ENCODE measurements at places on chromosomes 5 and 9. TPM values are rescaled to one million over a fixed set of nuclear protein-coding genes. Genes with fewer than 3 reads are reported as not detected.

The LRRC19 gene
- not detected for total RNA-seq

The NR2F1-AS1 gene
- total RNA-seq: 7.9 TPM

The SELENOP gene
- total RNA-seq: 28.6 TPM

The CENPH gene
- 22.0 TPM for total RNA-seq

The DHFR gene
- 53.2 TPM for total RNA-seq

The PAEP gene
- not detected for total RNA-seq

The ELOVL7 gene
- total RNA-seq: 2.5 TPM

The ASPN gene
- total RNA-seq: not detected

The WWC1 gene
- total RNA-seq: not detected

The TAF11L14 gene
- not detected for total RNA-seq

The PTGES gene
- total RNA-seq: 0.30 TPM

The PLCXD3 gene
- 0.27 TPM for total RNA-seq

The CTSV gene
- total RNA-seq: 1.3 TPM

The EGFLAM gene
- total RNA-seq: 1.1 TPM

The ANGPTL2 gene
- 14.1 TPM for total RNA-seq

The SPIN1 gene
- total RNA-seq: 28.2 TPM

The SPATA24 gene
- total RNA-seq: 4.6 TPM

The SUSD1 gene
- total RNA-seq: 29.2 TPM

The OR4F3 gene
- total RNA-seq: not detected

The FOXD4L4 gene
- not detected for total RNA-seq

The TTC16 gene
- total RNA-seq: not detected

The DMRT3 gene
- total RNA-seq: not detected

The FAM200C gene
- 2.3 TPM for total RNA-seq

The PTGER4 gene
- total RNA-seq: 73.7 TPM

The C9 gene
- total RNA-seq: not detected

All from mammary microvascular endothelial cell (primary cell).